Neural crest cell (in vitro differentiated cells): ENCODE measurements at places on chromosomes 4 and X.

- DNase-seq, result no peak
These were observed 71.9 kb downstream of the GC start for GRCh38 chr4:71711985-71712348.

DNA sequence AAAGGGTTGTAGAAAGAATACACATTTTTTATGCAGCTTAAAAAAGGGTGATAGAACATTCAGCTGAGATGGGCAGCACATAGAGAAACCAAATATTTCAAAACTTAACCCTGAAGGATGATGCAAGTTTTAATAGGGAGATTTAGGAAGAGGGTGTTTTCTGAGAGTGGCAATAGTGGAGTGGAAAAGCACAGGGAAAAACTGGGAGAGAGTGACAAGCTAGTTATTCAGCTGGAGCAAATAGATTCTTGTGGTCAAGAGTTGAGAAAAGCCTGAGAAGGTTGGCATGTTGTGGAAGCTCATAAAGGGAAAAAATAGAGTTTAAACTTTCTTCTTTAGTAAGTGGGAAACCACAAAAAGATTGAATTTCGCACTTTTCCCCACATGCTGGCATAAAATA lies 359.6 kb upstream of the PITX2 start:
- no peak for DNase-seq

- DNase-seq, result no peak
These were observed 15.1 kb downstream of the PRIMPOL start for GRCh38 chr4:184664445-184665210.

DNA sequence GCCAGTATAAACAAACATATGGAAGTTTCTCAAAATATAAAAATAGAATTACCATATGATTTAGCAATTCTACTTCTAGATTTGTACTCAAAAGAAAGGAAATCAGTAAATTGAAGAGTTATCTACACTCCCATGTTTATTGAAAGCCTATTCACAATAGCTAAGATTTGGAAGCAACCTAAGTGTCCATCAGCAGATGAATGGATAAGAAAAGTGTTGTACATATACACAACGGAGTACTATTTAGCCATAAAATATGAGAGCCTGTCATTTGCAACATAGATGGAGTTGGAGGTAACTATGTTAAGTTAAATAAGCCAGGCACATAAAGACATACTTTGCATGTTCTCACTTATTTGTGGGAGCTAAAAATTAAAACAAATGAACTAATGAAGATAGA lies 257.8 kb downstream of the TEX13C start:
- no peak for DNase-seq

DNA sequence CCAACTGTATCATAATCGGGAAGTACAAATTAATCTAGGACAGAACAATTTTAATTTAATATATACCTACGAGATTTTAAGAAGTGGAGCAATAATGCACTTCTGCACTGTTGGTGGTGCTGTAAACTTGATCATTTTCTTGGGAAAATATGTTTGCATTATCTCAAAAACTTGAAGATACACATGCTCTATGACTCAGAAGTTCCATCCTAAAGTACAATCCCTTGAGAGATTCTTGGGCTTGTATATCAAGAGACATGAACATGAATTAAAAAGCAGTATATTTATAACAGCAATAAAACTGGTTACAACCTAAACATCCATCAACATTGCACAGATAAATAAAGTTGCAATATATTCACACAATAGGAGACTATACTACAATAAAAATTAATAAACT lies 168.8 kb downstream of the CLCN4 start:
- no peak for DNase-seq

DNA sequence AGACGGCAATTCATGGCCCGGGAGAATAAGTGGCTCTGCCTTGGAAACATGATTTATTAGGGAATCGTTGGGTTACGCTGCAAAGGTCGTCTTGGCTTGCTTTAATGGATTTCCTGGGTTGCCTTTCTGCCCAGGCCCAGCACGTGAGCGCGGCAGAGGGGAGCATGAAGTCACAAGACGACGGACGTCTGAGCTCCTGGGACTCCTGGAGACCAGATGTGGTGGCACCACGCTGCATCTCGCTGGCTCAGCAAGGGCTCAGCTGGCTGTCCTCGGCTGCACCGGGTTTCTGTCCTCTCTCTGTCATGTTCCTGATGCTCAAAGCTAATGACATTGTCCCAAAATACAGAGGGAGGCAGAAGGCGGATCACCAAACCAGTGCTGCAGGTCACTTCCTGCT lies 61.2 kb downstream of the C4orf50 start:
- DNase-seq, result no peak

DNA sequence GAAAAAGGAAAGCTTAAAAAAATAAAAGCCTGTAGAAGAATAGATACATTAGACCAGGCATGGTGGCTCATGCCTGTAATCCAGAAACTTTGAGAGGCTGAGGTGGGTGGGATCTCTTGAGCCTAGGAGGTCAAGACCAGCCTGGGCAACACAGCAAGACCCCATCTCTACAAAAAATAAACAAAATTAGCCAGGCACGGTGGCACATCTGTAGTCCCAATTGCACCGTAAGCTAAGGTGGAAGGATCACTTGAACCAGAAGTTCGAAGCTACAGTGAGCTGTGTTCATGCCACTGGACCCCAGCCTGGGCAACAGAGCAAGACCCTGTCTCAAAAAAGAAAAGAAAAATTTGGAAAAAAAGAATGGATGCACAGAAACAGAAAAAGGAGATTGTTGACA lies 149.4 kb downstream of the APBB2 start:
- DNase-seq, result no peak

DNA sequence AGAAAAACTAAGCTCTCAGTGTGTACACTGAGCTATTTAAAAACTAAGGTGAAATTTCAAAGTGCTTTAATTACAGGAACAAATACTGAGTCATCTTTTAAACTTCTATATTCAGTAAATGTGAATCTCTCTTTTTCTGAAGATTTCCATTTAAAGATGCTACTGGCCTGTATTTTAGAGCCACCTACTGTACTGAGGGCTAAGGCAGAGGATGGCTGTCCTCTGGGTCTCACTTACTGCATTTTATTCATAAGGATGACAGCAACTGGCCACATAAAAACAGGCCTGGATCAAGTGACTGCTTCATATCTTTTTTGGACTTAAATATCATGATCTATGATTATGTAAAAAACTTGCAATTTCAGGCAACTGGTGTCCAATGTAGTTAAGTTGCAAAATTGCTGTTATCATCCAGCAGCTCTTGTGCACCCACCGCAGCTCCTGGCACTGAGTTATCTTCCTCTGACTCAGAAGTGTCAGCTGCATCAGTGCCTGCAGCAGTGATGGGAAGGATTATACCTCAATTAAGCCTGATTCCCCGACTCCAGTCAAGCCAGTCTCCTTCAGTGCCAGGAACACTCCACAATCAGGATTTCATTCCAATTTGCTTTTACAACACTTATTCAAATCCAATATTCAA lies 1073.7 kb downstream of the PDHA2 start:
- no peak for DNase-seq

GRCh38 chrX:19005909-19006308 lies 22.0 kb upstream of the PHKA2 start:
- no peak for DNase-seq

DNA sequence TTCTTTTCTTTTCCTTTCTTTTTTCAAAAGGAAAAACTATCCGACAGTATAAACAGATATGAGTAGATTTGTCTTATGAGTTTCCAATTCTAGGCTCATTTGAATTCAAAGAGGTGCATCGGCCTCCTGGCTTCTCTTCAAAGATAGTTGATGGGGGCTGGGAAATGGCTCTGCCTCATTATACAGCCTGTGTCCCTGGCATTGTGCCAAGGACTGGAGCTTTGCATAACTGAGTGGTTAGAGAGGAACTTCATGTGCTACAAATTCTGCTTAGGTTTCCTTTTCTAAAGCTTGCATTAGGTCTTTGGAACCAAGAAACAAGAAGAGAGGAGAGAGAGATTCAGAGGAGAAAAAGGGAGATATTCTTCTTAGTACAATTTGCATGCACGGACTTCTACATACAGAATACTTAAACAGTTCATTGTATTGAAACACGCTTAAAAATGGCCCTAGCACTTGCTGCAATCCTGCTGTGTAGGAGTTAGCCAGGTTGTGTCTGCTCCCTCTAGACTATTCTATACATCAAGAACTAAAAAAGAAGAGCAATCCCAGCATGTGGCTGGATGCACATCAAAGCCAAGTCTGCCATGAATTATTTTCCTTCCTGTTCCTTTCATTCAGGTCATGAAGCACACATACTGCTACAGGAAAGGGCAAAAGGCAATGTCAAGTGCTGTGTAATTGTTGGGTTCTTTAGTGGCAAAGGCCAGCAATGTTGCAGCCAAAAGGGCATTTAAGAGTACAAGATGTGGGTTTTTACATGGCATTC lies 70.9 kb downstream of the INTS12 start:
- DNase-seq, result no peak

- DNase-seq, result peak; percentile 10
These were observed 114.4 kb downstream of the GLRA3 start for GRCh38 chr4:174714393-174715211.

DNA sequence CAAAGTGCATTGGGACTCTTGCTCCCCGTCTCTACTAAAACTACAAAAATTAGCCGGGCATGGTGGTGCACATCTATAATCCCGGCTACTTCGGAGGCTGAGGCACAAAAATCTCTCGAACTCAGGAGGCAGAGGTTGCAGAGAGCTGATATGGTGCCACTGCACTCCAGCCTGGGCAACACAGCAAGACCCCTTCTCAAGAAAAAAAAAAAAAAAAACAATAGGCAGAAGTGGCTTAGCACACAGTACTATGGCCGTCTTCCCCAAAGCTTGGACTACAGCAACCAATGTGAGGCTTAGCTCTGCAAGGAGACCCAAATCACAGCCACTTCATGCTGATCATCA lies 162.8 kb upstream of the PRDX4 start:
- no peak for DNase-seq

GRCh38 chrX:63424063-63424462 lies 72.9 kb upstream of the SPIN4 start:
- DNase-seq, result no peak

DNA sequence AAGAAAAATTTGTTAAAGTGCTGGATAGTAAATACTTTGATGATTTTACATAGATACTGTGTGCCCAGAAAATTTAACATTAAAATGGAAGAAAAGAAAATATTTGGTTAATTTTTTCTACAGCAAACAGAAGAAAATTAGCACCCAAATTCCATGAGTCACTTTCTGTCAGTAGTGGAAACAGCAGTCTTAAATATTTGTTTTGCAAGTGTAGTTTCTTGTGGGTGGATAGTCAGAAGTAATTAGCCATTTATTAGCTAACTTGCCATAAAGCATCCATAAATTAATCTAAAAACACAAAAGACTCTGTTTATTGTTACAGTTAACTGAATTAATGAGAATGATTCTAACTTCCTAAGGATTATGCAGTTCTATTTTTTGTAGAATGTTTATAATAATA lies 9.7 kb upstream of the UFSP2 start:
- DNase-seq, result no peak

GRCh38 chr4:47340914-47341313 lies 122.6 kb downstream of the COMMD8 start:
- DNase-seq, result no peak

DNA sequence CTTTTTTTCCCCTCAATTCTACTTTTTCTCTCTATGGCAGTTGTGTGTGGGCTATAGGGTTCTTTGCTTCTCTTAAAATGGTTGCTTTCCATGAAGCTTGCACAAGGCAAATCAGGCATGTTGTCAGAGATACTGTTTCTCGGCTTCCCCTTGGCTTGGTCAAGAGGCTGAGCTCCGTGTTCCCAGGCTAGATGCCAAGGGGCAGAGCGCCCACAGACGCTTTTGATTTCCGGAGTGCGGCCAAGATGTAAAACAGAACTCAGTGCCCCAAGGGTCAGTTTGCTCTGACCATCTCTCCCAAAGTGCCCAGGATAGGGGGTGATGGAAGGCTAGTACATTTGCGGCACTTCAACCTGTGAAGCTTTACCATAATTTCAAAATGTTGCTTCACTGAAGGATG lies 64.2 kb upstream of the DIPK2B start:
- DNase-seq, result no peak

DNA sequence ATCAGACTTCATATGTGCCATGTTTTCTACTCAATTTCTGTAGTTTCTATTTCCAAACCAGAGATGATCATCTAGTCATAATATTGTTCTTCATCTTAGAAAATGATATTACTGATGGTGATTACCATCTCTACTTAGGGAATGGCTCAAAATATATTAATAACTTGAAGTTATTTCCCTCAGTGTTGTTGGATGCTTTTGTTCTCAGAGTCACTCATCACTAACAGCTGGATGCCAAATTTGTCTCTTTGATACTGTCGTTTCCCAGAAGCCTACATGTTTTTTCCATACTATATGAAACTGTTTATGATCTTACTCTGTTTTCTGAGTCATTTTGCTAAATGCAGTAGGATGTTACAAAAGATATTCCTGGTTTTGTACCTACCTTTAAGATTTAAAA lies 8.9 kb downstream of the PGAM4 start:
- DNase-seq, result no peak

DNA sequence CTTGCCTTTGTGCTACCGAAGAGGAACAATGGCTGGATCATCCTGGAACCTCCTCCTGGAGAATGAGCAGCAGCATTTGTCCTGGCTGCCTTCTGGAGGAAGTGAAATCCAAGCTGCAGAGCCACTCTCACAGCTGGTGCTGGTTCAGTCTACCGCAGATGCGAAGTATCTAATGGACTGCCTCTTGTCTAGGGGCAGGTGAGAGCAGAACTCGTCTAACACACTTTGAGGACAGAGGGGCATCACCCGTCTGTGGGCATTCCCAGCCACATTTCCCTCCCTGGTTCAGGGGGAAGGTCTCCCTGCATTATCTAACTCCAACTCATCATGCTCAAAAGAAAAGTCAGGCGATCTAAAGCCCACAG lies 338.2 kb upstream of the GATB start:
- no peak for DNase-seq

- no peak for DNase-seq
These were observed 39.8 kb downstream of the GLRB start for GRCh38 chr4:157115613-157116335.

- no peak for DNase-seq
These were observed 56.6 kb upstream of the WDR1 start for GRCh38 chr4:10173037-10173753.

DNA sequence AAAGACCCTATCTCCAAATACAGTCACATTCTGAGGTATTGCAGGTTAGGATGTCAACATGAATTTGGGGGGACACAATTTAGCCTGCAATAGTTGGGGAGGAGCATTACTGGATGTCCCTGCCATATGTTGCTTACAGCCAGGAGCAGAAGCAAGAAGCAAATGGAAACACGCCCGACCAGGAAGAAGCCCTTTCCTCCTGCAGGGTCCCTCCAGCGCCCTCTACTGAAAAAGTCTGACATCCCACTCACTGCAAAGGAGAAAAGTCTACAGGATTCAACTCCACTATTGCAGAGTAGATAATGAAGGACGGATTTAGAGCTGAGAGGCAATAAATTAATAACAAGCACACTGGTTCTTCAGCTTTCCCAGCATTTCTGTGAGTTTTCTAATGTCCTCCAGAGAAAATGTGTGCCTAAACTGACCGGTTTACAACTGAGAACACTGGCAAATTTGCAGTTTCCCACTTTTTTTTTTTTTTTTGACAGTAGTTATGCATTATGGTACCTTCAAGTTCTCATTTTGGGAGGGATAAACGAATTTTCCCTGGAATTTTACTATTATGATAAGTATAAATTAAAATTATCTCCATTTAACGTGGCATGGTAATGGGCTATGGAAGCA lies 31.7 kb downstream of the COQ2 start:
- DNase-seq, result peak; percentile 48

GRCh38 chrX:790783-791360 lies 160.3 kb downstream of the SHOX start:
- no peak for DNase-seq
